ENCODE measurements at places on chromosomes 6 and 20. TPM values are rescaled to one million over a fixed set of nuclear protein-coding genes. Genes with fewer than 3 reads are reported as not detected.

The NRN1 gene
- 10.9 TPM for polyA plus RNA-seq

The IRAK1BP1 gene
- 15.8 TPM for polyA plus RNA-seq

The CCN6 gene
- 0.58 TPM for polyA plus RNA-seq

GRCh38 chr20:56693217-56693616, 64.1 kb downstream of the TFAP2C start:
- no peak for DNase-seq

DNA sequence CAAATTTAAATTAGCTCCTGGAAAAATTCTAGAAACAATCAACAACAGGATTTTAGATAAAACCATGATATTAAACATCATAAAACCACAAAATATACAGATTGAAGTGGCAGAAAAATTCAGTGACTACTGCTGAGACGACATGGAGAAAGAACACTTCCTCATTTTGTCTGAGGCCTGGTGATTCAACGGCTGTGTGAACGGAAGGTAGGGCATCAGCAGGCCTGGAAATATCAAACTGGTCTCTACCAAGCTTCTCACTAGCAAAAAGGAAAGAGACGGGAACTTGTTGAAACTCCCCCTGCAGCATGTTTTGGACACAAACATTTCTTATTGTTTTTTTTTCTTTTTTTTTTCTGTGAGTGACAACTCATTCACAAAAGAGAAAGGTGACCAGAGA, 58.0 kb upstream of the AHI1 start:
- no peak for DNase-seq

DNA sequence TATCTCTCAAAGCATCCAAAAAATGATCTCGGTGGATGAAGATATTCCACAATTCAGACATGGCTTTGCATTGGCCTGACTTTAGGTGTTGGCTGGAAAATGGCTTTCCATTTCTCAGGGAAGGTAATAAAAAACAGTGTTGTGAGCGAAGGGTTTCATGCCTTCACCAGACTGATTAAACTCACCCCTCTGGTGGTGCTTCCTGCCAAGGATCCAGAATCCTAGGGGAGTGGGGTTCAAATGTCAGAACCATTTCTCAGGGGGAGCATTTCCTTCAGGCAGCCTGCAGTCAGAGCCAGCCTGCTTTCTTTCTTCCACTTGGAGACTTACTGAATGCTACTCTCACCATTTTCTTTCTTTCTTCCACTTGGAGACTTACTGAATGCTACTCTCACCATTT, 45.7 kb upstream of the SMIM28 start:
- no peak for DNase-seq
